ENCODE measurements at places on chromosomes 3 and 15. TPM values are rescaled to one million over a fixed set of nuclear protein-coding genes. Genes with fewer than 3 reads are reported as not detected.
A peak's percentile ranks its signal among the peaks of the same experiment; 100 is the strongest.

DNA sequence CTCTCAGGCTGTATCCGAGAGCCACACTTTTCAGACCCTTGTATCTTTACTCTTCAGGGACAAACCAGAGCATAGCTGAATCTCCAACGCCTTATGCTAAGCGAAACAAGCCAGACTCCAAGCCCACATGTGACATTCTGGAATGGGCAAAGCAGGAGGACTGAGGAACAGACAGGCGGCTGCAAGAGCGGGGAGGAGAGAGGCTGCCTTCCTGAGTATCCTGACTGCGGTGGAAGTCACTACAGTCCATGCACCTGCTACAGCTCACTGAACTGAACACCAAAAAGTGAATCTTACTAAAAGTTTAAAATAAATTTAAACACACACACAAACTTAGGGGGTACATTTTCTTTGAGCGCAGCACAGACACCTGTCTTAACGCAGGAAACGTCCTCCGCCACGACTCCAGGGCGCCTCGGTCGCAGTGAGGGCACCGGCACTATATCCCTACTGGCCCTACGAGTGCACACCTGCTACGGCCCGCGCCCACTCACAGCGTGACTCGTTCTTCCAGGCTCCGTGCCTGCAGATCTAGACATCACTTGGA, 1.4 kb downstream of the CYFIP1 start:
- no peak for DNase-seq

DNA sequence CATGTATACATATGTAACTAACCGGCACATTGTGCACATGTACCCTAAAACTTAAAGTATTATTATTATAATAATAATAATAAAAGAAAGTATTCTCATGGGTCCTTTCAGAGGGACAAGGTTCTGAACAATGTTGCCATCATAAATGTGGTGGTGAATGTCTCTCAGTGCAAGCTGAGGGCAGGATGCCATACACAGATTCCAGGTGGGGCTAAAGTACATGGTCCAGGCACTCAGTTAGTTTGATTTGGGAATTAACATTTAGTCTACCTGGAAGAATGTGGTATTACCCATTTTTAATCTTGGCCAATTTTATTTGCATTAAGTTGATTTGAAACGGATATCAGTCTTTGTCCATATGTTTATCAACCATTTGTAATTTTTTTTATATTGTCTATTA, 24.5 kb downstream of the PDE8A start:
- DNase-seq, result no peak

GRCh38 chr15:91099616-91099994, 452 bp upstream of the SV2B start:
- DNase-seq, result peak; percentile 48

The TBC1D2B gene
- polyA plus RNA-seq, result 11.4 TPM

Measured in A549 (cell line).